Left cardiac atrium (tissue), 4 donors: ENCODE measurements at places on chromosomes 11 and 22. TPM values are rescaled to one million over a fixed set of nuclear protein-coding genes. Genes with fewer than 3 reads are reported as not detected.

SOX6 gene
- total RNA-seq, result 13.6 TPM

CRYBB2 gene
- 0.29 TPM for total RNA-seq

GRCh38 chr11:119982517-119983239 is 155.2 kb downstream of the TRIM29 start:
- no peak for DNase-seq

- DNase-seq, result no peak
Observed at GRCh38 chr11:109641549-109641948, 219.6 kb downstream of the C11orf87 start.

DNA sequence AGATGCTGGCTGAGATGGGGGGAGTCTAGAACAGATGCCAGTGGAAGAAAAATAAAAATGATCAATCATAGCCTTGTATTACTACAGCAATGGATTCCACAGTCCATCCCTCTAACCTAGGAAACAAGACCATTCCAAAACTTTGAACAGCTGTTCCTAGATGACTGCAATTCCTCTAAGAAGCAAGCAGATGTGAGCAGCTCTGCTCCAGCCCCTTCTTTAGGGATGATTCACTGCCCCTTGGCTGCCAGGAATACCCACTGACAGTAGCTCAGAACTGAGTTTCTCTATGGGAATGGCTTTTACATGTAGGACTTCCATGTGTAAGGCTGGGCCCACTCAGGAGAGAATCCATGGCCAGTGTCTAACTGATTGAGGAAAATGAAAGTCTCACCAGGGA is 943.9 kb downstream of the OPCML start:
- no peak for DNase-seq

GRCh38 chr22:29903371-29903770 is 20.4 kb downstream of the MTMR3 start:
- DNase-seq, result no peak

GRCh38 chr22:37219533-37219932 is 7.3 kb upstream of the SSTR3 start:
- no peak for DNase-seq

GRCh38 chr11:44188643-44189042 is 93.2 kb downstream of the EXT2 start:
- DNase-seq, result no peak

GRCh38 chr22:39932918-39933649 is 27.1 kb upstream of the TMA7B start:
- no peak for DNase-seq
